Activated CD4-positive, CD25-positive, alpha-beta regulatory T cell (primary cell): ENCODE measurements at places on chromosomes 1 and 21.

GRCh38 chr1:209617047-209617673 is 33.6 kb downstream of the CAMK1G start:
- DNase-seq = no peak

DNA sequence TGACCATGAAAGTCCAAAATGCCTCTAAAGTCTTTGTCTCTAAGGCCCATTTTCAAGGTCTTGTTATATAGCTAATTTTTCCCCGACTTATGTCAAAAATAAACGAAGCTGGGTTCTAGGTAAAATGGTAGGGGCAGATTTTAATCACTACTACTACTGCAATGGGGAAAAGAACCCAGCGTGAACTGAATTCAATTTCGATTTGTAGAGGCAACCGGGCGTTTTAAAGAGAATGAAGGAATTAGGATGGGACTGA is 536 bp upstream of the EXO1 start:
- DNase-seq = no peak

- no peak for DNase-seq
Measured at GRCh38 chr1:39360731-39361130, 130.7 kb upstream of the BMP8A start.

- DNase-seq = no peak
Measured at GRCh38 chr21:24197132-24197643, 1410.1 kb downstream of the MRPL39 start.

- DNase-seq = no peak
Measured at GRCh38 chr1:174217248-174217647, 57.9 kb downstream of the RABGAP1L start.

- DNase-seq = no peak
Measured at GRCh38 chr1:229380536-229381160, 37.8 kb upstream of the CCSAP start.

- no peak for DNase-seq
Measured at GRCh38 chr1:15525050-15526020, 1.3 kb upstream of the DNAJC16 start.

GRCh38 chr21:46098303-46099141 is 610 bp downstream of the COL6A2 start:
- DNase-seq = no peak

GRCh38 chr1:210239349-210240111 is 6.9 kb downstream of the SERTAD4 start:
- DNase-seq = no peak

- DNase-seq = no peak
Measured at GRCh38 chr1:63891060-63891690, 117.4 kb downstream of the ROR1 start.

GRCh38 chr1:163834778-163835177 is 513.0 kb downstream of the NUF2 start:
- DNase-seq = no peak

GRCh38 chr1:6612641-6613360 is 730 bp upstream of the PHF13 start:
- no peak for DNase-seq

GRCh38 chr21:19541602-19542001 is 1138.0 kb upstream of the TMPRSS15 start:
- DNase-seq = no peak

- no peak for DNase-seq
Measured at GRCh38 chr1:175841738-175842187, 98.4 kb upstream of the TNR start.

DNA sequence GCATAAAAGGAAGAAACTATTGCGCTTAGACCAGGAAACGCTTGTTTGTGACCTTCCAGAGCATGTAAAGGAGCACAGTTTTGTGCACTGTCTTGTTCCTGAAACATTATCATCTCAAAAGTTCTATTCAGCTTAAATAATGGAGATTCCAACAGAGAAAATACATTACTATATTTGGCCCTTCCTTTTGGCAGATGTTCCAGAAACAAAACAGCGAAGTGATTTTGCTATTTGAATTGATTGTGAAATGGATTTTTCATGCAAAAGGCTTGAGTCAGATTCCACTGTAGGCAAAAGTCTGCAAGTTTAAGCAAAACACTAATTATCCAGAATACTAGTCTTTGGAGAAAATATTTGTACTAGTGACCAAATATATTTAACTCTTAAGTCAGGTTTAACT is 80.3 kb upstream of the PTBP2 start:
- DNase-seq = no peak

DNA sequence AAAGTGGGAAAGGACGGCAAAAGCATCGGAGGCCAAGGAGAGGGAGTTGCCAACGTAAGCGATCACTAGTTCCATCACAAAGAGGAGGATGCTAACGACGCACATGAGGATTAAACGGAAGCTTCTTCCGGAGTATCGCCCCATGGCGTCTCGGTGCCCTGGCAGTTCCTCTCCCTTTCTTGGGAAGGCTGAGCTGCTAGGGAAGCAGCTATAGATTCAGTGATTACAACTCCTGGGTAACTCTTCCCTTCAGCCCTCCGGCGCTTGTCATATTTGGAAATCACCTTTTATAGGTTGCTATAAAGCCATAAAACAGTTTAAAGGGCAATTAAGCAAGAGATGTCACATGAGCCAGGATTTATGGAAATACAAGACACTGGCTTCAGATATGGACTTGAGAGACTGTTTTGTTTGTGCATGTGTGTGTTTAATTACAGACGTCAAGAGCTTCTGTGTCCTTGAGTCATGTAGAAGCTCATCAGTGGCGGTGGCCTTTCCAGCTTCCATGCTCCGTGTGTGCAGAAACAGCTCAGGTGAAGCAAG is 30.6 kb upstream of the SLC30A10 start:
- DNase-seq = no peak

- DNase-seq = no peak
Measured at GRCh38 chr1:233031521-233031920, 81.1 kb downstream of the NTPCR start.

DNA sequence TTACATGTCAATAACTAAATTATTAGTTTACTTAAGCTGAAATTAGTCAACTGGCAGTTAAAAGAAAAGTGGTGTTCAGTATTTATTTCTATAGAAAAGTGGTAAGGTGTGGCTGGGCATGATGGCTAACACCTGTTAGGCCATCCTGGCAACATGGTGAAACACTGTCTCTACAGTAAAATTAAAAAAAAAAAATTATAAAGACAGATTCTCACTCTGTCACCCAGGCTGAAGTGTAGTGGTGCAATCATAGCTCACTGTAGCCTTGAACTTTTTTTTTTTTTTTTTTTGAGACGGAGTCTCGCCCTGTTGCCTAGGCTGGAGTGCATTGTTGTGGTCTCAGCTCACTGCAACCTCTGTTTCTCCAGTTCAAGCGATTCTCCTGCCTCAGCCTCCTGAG is 32.9 kb downstream of the WNT4 start:
- DNase-seq = no peak

DNA sequence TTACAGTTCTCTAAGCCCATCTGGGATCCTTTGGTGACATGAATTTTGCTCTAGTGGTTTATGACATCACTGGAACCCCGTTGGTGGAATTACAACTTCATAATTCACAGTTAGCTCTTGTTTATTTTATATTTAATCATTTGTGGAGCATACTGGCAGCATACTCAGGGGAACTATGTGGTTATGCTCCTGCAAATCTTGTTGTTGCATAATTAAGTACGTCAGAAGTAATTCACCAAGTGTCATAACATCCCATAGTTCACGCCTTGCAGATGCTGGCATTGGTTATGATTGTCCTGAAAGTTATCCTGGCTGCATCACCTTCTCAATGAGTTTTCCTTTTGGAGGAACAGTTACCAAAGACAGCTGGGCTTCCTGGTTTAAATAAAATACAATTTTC is 16.5 kb downstream of the PRRX1 start:
- no peak for DNase-seq

- DNase-seq = no peak
Measured at GRCh38 chr21:16192902-16193301, 463.1 kb downstream of the USP25 start.

- no peak for DNase-seq
Measured at GRCh38 chr1:99173282-99173681, 91.0 kb upstream of the PLPPR4 start.

- no peak for DNase-seq
Measured at GRCh38 chr21:25658427-25659035, 19.5 kb downstream of the JAM2 start.

- DNase-seq = no peak
Measured at GRCh38 chr1:181583598-181583997, 100.3 kb downstream of the CACNA1E start.

DNA sequence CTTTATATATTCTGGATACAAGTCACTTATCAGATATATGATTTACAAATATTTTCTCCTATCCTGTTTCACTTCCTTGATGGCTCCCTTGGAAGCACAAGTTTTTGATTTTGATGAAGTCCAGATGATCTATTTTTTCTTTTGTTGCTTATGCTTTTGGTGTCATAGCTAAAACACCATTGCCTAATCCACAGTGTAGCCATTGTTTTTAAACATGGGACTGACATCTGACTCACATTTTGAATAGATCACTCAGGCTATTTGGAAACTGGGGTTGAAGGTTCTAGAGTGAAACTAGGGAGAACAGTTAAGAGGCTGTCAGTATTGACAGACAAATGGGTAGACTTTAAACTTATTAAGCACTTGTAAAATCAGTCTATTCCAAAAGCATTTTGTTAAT is 16.6 kb downstream of the AK4 start:
- no peak for DNase-seq

- no peak for DNase-seq
Measured at GRCh38 chr21:46428987-46429710, 29.5 kb upstream of the DIP2A start.
